ENCODE measurements at places on chromosomes 5 and 9. TPM values are rescaled to one million over a fixed set of nuclear protein-coding genes. Genes with fewer than 3 reads are reported as not detected.

The ZNF189 gene
- 16.1 TPM for total RNA-seq

The ZNF782 gene
- total RNA-seq: 3.2 TPM

The WNK2 gene
- 4.4 TPM for total RNA-seq

The LECT2 gene
- 93.8 TPM for total RNA-seq

The DMAC1 gene
- total RNA-seq: 4.4 TPM

The GPR150 gene
- not detected for total RNA-seq

The LCNL1 gene
- total RNA-seq: not detected

The LCN12 gene
- total RNA-seq: 5.2 TPM

The RFESD gene
- total RNA-seq: 1.1 TPM

The DRD1 gene
- 0.17 TPM for total RNA-seq

The ZNF474 gene
- total RNA-seq: 0.25 TPM

The SLC2A8 gene
- total RNA-seq: 18.7 TPM

The CDH6 gene
- total RNA-seq: 3.7 TPM

The CCNO gene
- total RNA-seq: not detected

The IFNK gene
- not detected for total RNA-seq

The FABP6 gene
- total RNA-seq: not detected

The LCP2 gene
- total RNA-seq: 7.3 TPM

The C5 gene
- total RNA-seq: 485 TPM

The LHX3 gene
- total RNA-seq: not detected

The GRM6 gene
- total RNA-seq: 0.23 TPM

The TCOF1 gene
- 8.5 TPM for total RNA-seq

The SAXO1 gene
- total RNA-seq: 0.05 TPM
